ENCODE measurements at places on chromosomes 4 and X. TPM values are rescaled to one million over a fixed set of nuclear protein-coding genes. Genes with fewer than 3 reads are reported as not detected.

Gene EVC2
- total RNA-seq, result 0.40 TPM

Gene TEX13D
- total RNA-seq, result not detected

Gene TDO2
- total RNA-seq, result not detected

Gene NDP
- not detected for total RNA-seq

Gene S100P
- total RNA-seq, result 2.1 TPM

Data from activated CD4-positive, alpha-beta T cell treated with anti-CD3 and anti-CD28 coated beads, Interleukin-2, amount 10 ng/mL, durations not matched to agents 24 days and 14 days (primary cell).